Posterior vena cava (tissue), 2 donors: ENCODE measurements at places on chromosomes 12 and 14. TPM values are rescaled to one million over a fixed set of nuclear protein-coding genes. Genes with fewer than 3 reads are reported as not detected.
A peak's percentile ranks its signal among the peaks of the same experiment; 100 is the strongest.

DNA sequence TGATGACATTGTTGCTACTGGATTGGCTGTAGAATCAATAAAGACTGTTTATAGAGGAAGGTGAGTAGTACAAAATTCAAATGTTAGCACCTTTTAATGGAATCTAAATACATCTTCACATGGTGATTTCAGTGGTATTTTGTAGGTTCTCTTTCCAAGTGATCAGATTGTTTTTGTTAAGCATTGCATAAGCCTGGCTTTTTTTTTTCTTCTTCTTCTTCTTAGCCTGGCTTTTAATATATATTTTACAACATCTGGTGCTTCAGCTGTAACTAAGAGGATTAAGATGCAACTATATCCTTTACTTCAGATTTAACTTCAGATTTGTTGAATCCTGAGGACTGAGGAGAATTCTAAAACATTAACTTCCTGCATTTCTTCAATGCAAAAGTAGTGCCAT is 57.3 kb upstream of the ATF1 start:
- DNase-seq = no peak

DNA sequence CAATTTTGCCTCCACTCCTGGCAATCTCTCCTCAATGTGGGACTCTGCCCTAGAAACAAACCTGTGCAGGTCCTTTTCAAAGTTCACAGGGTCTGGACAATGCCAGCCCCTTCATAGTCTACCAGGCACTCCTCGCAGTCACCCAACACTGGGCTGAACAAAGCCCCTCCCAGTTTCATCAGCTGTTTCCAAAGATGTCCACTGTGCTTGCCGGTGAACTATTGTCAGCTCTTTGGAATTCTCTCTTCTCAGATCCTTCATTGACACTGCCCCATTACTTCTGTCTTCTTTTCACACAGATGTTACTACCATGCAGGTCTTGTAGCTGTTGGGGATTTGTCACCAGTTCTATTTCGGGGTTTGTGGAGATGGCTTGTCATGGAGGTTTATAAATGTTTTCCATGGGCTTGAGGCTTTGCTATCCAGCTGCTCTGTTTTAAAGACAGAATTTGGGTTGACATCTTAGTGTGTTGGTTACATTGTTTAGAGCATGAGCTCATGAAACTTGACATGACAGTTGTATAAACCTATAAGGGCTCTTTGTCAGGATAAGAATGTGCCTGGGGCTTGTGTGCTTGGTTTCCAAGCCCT is 77.3 kb upstream of the DHRS4 start:
- DNase-seq = no peak

DNA sequence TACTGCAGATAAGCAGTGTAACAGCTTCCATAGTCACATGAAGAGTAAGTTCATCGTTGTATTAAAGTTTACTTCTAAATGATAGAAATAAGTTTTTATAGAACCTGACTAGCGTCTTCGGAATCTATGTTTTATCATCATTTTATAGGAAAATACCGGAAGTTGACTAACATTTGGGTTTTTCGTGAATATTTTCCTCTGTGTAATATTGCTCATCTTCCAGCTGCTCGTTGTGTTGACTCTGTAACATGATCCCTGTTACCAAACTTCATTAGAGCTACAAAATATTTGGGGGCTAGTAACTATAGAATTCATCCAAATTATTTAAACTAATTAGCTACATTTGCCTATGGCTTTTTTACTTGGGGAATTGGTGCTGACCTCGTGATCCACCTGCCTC is 37.2 kb downstream of the DDX51 start:
- no peak for DNase-seq

DNA sequence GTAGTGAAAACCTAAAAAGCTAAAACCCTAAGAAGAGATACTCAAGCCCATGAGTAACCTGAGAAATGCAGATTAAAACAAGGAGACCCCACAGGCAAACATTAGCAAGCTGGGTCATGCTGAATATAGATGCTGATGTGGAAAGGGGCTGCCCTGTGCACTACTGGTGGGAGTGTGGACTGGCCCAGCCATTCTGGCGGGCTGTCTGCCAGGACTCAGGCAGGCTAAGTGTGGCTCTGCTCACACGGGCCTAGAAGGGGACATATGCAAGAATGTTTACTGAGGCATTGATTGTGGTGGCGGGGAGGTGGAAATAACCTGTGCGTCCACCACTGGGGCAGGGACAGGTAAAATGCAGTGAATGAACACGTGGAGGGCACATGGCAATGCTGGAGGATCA is 48.3 kb downstream of the SPTB start:
- no peak for DNase-seq

DNA sequence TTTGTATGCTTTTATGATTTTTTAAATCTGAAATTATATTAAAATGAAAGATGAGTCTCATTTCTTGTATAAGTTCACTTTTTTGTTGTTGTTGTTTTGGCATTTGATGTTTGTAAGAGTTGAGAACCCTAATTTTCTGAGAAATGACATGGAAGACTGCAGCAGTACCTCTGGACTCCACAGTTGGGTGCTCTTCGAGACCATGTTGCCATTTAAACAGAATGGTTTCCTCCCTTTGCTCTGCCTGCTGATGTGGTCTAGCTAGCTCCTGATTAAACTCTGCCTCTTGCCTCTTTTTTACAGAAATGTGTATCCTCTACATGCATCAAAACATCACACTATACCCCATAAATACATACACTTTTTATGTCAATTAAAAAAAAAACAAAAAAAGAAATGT is 5.8 kb upstream of the LTA4H start:
- DNase-seq = no peak

DNA sequence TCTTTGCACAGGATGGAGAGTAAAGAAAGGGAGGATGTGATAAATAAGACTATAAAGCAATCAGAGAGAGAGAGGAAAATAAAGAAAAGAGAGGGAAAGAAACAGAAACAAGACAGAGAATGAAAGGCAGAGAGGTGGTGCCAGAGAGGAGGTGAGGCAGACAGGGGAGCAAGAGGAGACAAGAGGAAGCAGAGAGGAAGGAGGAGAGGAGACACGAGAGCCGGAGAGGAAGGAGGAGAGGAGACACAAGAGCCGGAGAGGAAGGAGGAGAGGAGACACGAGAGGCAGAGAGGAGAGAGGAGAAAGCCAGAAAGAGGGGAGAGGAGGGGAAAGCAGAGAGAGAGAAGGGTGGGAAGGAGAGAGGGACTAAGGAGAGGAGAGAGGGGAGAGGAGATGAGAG is 125.2 kb downstream of the PAPOLA start:
- peak; percentile 8 for DNase-seq

DNA sequence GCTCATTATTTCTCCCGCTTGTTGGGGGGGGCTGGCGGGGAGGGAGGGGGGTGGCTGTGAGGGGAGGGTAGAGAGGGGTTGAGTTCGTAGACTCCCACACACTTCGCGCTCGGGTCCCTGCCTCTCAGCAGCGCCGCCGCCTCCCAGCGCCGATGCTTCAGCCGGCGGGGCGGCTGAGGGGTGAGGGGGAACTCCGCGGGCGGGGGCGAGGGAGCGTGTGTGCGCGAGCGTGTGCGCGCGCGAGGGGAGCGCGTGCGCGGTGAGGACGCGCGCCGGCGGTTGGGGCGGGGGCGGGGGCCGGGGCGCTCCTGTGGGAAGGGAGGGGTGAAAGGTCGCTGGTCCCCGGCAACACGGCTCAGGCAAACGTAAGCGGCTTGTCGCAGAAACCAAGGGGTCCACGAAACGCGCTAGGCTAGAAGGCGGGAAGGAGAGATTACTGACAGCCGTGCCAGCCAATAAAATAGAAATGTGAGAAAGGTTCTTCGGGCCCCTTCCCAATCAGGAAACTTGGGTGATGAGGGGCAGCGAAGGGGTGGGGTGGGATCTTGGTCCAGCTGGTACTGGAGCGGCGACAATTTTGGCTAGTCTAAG is 343 bp upstream of the NOVA1 start:
- peak; percentile 88 for DNase-seq

Gene POC1B
- 12.3 TPM for total RNA-seq
